ENCODE measurements at places on chromosomes 5 and 9. TPM values are rescaled to one million over a fixed set of nuclear protein-coding genes. Genes with fewer than 3 reads are reported as not detected.

NR6A1 gene
- 86.4 TPM for total RNA-seq

MIGA2 gene
- total RNA-seq, result 45.4 TPM

TERT gene
- total RNA-seq, result 4.3 TPM

TRPM3 gene
- total RNA-seq, result 1.6 TPM

DNA sequence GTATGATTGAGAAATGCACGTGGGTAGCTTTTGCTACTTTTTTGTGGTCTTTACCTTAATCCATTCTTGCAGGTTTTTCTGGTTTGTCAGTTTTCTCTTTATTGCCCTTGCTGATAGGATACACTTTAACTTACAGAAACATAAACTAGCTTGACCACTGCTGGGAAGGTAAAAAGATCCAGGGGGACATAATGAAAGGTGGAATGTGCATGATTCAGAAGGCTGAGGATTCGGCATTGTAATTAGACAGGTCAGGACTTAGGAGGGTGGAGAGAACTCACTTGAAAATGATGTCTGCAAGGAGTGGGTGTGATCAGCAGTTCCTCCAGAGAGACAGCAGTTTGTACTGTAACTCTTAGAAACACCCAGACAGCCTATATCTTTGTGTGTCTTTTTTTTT lies 19.8 kb upstream of the TXNDC8 start:
- no peak for DNase-seq

GRCh38 chr9:93620041-93620506 lies 43.7 kb downstream of the PHF2 start:
- no peak for DNase-seq

- peak; percentile 62 for DNase-seq
These were observed 5.6 kb upstream of the IRF1 start for GRCh38 chr5:132496191-132496630.

- no peak for DNase-seq
These were observed 382.9 kb downstream of the GLIS3 start for GRCh38 chr9:3916984-3917383.

- DNase-seq, result no peak
These were observed 41.3 kb downstream of the ZNF474 start for GRCh38 chr5:122170620-122171019.

GRCh38 chr9:121273064-121273775 lies 5.3 kb downstream of the GSN start:
- no peak for DNase-seq

DNA sequence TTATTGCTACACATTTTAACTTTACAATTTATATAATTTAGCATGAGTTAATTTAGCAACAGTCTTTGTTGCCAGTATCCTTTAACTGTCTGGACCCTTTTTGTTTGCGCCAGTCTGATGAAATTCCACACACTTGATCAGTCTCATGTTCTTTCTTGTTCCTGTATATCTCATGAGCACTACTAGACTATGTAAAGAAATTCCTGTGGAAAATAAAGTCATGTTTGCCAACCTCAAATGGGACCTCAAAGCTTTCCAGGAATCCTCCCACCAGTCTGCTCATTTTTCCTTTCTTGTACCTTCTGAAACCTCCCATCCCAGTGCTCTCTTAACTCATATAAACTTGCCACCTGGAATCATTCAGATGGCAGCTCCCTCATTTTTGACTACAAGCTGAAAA lies 8.0 kb downstream of the DMXL1 start:
- no peak for DNase-seq

DNA sequence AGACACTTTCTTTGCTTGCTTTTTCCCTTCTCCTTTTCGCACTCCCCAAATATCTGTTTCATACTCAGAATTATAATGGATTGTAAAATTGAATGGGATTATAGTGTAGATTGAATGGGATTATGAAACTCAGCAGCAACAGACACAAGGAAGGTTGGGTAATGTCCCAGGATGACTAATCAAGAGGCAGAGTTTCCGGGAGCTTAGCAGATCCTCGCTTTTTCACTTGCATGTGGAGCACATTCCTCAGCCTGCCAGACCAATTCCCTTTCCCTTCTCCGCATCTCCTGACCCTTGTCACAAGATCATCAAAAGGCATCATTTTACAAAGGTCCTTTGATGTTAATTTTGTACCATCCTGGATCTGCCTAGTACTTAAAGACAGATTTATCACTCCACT lies 55.1 kb upstream of the SLC1A1 start:
- DNase-seq, result no peak

- DNase-seq, result no peak
These were observed 446.9 kb upstream of the CLINT1 start for GRCh38 chr5:158305861-158306260.

DNA sequence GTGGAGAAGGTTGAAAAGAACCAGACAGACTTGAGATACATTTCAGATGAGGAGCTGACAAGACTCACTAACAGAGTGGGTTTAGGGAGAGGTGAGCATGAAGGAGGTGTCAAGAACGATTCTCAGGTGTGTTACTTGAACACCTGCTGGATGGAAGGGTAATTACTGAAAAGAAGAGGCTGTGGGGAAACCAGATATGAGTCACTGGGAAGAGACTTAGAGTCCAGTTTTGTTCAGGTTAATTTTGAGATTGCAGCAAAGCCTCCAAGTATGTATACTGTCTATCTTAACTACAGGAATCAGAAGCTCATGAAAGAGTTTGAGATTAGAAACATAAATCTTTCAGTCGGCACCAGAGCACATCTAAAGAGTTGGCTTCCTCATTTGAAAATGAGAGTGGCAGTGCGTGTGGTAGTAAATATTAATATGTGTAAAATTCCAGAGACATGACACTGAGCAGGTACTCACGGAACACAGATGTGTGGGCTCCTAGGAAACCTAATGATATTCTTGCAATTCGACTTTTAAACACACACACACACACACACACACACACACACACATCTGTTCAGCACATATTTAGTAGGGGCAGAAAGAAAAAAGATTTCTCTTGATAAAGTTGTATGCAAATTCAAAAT lies 197.1 kb downstream of the CDH18 start:
- DNase-seq, result no peak

DNA sequence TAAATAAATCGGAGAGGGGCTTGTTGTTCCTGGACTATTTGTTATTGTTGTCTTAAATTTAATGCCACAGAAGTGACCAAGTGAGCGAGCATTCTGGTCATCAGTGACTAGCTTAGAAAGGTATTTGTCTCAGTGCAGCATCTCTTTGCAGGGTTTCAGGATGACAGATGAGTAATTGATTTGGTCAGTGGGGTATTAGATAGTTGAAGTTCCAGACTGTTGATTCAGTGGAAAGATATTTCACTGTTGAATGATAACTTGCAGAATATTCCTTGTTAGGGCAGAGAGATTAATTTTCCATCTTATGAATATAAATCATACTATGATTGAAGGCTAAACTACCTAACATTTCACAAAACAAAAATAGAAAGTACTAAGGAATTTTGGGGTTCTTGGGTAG lies 122.4 kb downstream of the TRIO start:
- no peak for DNase-seq

DNA sequence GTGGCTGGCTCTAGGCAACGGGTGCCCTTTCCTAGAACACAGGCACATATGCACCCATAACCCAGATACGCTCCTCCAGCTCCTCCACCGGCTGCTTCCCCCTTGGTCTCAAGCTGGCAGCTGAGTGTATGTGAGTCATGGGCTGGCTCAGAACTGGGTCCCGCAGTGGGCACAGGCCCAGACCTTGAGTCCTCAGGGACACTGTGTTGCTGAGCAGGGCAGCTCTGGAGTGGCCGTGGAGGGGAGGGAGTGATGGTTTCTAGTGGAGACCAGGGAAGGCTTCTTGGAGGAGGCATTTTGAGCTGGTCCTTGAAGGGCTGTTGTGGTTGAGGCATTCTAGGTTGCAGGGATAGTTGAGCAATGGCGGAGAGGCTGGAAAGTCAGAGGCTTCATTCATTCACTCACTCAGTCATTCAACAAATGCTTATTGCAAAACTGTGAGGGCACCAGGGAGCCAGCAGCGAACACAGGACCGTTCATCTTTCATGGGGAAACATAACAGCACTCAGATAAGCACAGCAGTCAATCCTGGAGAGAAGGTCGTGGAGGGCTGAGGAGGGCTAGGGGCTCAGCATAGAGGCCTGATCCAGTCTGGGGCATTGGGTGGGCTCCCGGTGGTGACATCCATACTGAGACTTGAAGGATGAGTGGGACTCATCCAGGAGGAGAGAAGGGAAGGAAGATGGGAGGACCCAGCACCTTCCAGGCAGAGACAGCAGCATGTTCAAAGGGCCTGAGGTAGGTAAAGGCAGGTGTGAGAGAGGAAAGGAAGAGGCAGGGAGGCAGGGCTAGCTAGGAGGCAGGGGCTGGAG lies 2.4 kb downstream of the BBLN start:
- no peak for DNase-seq

GRCh38 chr9:123129423-123129822 lies 96.0 kb downstream of the GPR21 start:
- no peak for DNase-seq

DNA sequence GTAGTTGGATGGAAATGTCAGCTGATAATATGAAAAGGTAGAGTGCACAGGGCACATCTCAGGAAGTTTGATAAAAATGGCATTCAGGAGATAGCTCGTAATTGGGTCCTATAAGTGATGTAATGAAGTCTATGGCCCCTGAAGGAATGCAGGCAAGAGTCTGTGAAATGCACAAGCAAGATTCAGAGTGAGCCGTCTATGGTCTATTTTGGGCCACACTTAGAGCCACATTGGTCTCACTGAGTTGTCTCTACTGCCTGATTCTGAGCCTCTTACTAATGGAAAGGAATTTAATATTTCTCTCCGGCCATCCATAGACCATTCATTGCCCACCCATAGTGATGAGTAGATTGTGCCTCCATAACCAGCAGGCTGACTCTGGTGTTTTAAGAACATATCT lies 111.3 kb upstream of the KCNN2 start:
- no peak for DNase-seq

DNA sequence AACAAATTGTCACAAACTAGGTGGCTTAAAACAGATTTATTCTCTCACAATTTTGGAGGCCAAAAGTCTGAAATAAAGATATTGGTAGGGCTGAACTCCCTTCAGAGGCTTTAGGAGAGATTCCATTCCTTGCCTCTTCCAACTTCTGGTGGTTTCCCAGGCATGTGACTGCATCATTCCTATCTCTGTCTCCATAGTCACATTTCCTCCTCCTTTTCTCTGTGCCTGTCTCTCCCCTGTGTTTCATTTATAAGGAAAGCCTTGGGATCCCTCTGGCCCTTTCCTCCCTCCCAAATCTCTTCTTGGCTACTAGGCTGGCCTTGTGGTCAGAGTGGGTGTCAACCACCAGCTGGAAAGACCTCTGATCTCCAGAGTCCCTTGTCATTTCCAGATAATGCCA lies 78.2 kb downstream of the SNX18 start:
- no peak for DNase-seq

GRCh38 chr9:126341902-126342301 lies 15.3 kb downstream of the MVB12B start:
- no peak for DNase-seq

Measured in progenitor cell of endocrine pancreas (in vitro differentiated cells).